ENCODE measurements at places on chromosomes 2 and 18.

GRCh38 chr2:200787351-200788120 lies 24.2 kb upstream of the BZW1 start:
- no peak for DNase-seq

GRCh38 chr2:146321175-146321574 lies 1523.7 kb upstream of the ACVR2A start:
- no peak for DNase-seq

DNA sequence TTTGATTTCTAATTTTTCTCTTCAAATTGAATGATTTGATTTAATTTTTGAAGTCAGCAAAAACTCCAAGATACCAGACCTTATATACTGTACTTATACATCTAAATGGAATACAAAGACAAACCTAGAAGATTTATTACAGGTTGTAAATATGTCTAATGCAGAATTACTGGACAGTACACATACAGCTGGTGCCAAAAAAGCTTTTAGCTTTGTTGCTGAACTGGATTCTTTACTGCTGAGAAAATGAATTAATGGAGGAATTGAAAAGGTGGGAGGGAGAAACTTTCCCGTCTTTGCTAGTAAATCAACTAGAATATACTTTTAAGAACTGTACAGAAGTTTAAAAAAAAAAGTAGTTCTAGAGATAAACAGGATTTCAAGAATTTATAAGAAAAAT lies 17.5 kb downstream of the C1D start:
- DNase-seq, result no peak

DNA sequence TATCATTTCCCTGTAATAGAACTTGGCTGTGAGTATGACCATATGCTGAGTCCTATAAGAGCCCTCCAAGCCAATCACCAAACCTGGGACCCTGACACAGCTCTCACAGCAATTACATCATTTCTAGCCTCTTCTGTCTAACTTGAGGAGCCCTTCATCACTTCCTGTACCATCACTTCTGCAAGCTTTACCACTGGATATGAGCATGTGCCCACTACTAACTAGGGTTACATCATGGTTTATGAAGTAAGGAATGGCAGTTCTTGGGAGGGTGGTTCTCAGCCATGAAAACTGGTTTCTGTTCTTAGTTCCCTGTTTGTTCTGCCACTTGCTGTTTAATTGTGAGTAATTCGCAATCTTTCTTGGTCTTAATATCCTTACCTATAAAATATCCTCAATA lies 31.0 kb upstream of the EPB41L3 start:
- no peak for DNase-seq

- peak; percentile 59 for DNase-seq
Measured at GRCh38 chr2:231037202-231037730, at the start of gene C2orf72. TSS of gene C2orf72 (plus strand) at chr2:231037523. CDS start at chr2:231037566, 43 bp downstream.

GRCh38 chr2:134527381-134527780 lies 191.4 kb downstream of the TMEM163 start:
- DNase-seq, result no peak

DNA sequence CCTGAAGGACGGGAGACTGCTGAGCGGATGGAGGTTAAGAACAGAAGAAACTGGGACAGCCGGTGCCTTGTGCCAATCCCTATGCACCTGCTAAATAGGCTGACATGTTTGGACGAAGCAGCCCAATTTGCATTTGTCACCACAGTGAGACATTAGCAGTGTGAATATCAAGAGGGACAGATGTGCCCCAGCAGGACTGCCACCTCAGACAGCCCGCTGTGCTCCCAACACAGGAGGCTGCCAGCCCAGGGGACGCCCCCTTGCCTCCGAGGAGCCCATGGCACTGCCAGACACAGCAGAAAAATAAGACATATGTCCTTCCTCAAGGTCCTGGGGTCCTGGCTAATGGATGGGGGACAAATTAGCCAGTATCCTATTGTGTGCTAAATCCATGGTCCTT lies 306.7 kb upstream of the POU3F3 start:
- no peak for DNase-seq

- DNase-seq, result no peak
Measured at GRCh38 chr18:24488824-24489493, 28.5 kb downstream of the HRH4 start.

DNA sequence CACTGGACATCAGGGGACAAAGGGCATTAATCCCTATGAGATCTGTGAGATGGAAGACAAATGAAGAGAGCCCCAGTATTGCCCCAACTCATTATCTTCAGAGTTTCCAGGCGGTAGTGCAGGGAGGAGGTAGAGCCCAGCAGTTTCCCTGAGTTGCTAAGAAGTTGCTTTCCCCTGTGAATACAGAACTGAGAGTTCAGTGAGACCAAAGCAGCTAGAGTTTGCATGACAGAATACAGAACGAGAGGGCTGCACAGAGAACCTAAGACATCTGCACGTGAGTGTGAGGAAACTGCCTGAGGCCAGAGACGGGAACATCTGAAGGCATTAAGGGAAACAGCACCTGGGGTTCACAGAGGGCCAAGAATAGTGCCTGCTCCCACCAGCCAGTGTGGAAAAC lies 18.1 kb upstream of the PGAP1 start:
- DNase-seq, result no peak

- DNase-seq, result no peak
Measured at GRCh38 chr2:174780191-174780840, 16.0 kb upstream of the CHRNA1 start.

Measured in lower leg skin (tissue), 4 donors.